ENCODE measurements at places on chromosomes 3 and 15.

GRCh38 chr3:159806412-159806811 lies 182.2 kb upstream of the IL12A start:
- DNase-seq, result no peak

GRCh38 chr15:27683121-27683520 lies 416.0 kb downstream of the OCA2 start:
- DNase-seq, result no peak

DNA sequence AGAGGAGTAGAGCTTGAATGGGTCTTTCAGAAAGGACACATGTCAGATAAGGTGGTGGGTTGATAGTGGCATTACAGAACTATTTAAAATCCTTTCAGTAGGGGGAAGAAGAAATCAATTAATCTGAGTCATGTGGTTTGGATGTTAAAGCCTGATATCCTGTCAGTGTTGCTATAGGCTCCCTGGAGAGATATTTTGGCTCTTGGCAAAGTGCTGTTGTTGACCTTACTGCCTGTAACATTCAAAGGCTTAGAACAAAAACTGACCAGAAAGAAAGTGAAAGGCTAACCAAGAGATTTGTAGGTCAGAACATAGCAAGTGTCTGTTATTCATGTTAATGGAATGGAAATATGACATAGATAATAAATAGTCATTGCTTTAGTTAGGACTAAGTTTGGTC lies 552.9 kb downstream of the DIPK2A start:
- DNase-seq, result no peak

- peak; percentile 70 for DNase-seq
Measured at GRCh38 chr15:60932051-60932915, 296.8 kb downstream of the RORA start.

DNA sequence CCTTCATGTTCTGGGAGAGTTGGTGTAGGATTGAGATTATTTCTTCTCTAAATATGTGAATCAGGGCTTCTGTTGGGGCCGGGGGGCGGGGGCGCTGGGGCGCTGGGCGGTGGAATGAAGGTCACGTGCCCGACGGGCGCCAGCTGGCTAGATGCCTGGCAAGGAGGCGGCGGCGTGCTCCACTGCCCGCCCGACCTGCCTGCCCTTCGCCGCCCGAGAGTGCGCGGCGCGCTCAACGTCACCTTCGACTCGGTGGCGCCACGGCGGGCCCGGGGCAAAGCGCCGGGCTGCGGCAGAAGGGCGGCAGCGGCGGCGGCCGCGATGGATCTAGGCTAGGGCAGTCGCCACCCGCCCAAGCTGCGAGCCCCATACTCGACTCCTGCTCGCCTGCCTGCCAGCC lies 47.0 kb upstream of the LHFPL4 start:
- DNase-seq, result no peak

- DNase-seq, result no peak
Measured at GRCh38 chr3:152318512-152318911, 49.8 kb downstream of the MBNL1 start.

DNA sequence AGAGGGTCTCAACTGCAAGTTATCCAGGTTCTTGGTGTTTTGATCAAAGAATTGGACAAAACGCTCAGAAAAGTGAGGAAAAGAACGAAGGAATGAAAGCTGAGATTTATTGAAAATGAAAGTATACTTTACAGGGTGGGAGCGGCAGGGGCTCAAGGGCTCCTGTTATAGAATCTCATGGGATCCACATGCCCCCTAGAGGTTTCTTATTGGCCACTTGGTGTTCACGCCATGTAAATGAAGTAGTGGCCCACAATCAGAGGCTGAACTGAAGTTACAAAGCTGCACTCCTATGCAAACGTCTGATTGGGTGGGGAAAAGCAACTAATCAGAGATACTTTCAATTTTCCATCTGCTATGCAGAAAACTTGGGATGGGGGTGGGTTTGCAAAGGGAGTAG lies 216.7 kb downstream of the PTPRG start:
- DNase-seq, result no peak

GRCh38 chr3:44477312-44478030 lies at the start of gene ZNF445:
ZNF445 (minus strand) TSS chr3:44477670; CDS start chr3:44455549, 22,121 bp downstream.
- peak; percentile 66 for DNase-seq

DNA sequence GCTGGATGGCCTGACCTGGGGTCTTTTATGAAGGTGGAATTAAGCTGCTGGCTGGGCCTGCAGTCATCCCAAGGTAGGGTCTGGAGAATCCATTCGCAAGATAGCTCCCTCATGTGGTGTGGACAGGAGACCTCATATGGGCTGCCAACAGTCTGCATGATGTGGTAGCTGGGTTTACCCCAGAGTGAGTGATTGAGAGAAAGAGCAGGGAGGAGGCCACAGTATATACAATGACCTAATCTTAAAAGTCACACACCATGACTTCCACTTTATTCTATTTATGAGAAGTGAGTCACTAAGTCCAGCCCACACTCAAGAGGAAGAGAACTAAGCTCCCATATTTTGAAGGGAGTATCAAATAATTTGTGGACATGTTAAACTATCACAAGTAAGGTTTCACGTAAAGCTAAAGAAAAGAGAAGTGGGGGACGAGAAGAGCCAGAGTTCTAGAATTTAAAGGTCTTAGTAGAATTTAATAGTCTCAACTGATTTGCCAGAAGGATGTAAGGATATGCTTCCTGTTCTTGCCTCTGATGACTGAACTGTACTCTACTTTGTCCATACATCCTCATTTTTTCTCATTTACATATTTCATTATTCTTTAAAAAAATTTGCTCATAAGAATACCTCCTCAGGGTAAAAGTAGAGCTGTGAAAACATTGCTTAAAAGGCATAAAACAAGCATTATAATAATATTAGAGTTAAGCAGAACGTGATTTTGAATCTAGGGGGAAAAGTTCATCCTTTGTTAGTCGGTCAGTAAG lies 184.4 kb downstream of the PEX5L start:
- DNase-seq, result peak; percentile 74

GRCh38 chr3:195849322-195850074 lies 37.8 kb upstream of the MUC4 start:
- no peak for DNase-seq

- no peak for DNase-seq
Measured at GRCh38 chr15:41926185-41927056, 32.6 kb upstream of the SPTBN5 start.

DNA sequence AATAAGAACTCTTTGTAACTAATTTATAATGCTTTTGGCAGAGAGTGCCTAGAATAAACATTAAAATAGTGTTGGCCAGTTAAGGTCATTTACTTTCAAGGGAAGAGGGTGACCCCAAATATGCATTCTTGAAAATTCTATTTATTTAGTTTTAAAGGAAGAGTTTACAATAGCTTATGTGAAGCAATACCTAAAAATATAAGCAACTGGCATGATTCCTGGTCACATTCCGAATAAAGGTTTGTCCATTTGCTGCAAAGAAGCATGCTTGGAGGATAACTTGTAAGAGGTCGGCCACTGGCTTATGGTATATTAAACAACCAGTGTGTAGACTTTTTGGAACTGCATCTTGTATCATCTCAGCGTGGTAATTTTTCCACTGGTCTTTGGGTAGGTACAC lies 10.2 kb downstream of the MITF start:
- no peak for DNase-seq

GRCh38 chr3:64422192-64422591 lies 196.9 kb upstream of the PRICKLE2 start:
- no peak for DNase-seq

DNA sequence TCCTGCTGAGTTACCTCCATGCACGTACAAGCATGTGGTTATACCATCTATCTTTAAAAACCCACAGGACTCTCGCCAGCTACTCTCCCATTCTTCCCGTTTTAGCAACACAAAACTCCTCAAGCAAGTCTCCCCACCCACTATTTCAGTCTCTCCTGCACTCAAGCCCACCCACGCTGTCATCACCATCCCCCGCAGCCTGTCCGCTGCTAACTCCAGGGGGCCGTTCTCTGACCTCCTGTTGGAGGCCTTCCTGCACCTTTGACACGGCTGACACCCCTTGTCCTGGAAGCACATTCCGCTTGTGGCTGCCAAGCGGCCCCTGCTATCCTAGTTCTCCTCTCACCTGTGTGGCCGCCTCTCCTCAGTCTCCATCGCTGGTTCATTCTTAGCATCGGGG lies 7.5 kb upstream of the PCSK6 start:
- no peak for DNase-seq

DNA sequence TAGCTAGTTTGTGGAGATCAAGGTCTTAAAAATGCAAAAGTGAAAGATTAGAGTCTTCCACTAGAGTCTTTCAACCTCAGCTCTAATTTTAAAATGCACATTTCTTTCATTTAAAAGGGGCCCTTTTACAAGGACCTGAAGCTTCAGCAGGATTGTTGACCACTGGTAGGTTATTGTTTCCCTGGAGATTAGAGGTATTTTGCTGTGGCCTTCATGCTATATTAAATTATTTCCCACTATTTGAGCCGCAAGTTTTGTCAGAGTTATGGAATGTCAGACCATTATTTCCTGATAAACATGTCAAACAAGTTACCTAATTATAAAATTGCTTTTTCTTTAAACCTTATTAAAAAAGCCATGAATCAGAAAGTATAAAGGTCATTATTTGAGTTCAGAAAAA lies 103.1 kb upstream of the CCNL1 start:
- peak; percentile 67 for DNase-seq

- DNase-seq, result peak; percentile 13
Measured at GRCh38 chr3:181739628-181740027, 27.9 kb downstream of the SOX2 start.

- DNase-seq, result no peak
Measured at GRCh38 chr3:131730581-131730980, 227.8 kb upstream of the MRPL3 start.

DNA sequence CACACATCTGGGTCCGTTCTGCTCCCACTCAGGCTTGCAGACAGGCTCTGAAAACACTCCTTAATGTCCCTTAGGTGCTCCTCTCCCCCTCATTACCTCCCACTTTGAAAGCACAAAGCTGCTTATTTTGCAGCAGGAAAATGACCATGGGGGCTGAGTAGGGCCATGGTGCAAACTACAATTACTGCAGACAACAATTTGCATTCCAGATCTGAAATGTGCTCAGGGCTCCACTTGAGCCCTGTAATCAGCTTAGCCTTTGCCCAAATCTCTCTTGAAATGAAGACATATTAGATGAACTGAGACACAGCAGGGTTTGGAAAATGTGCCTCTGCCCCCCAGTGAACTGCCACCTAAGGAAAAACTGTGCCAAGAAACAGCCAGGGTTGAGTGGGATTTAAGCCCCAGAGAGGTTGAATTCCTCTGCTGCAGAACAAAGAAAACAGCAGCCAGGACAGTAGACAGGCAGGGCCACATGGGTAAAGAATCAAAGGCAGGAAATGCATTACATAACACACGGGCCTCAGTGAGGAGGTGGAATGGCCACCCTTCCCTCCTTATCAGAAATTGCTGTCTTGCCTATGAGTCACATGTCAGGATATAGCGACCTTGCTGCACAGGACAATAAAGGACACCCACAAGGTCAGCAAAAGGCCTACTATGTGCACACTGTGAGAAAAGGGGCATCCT lies 126.8 kb upstream of the ARHGEF3 start:
- DNase-seq, result peak; percentile 43

DNA sequence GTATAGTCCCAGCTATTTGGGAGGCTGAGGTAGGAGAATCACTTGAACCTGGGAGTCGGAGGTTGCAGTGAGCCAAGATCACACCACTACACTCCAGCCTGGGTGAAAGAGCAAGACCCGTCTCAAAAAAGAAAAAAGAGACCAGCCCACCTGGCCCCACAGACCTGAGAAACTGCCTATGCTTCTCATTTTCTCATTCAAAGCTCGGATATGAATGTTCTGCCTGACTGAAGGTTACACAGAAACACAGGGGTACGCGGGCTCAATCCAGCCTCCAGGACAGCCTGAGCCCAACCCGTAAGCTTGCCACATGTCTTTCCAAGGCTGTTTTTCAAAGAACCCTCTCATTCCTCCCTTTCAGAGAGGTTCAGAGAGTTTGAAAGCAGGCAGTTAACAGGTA lies 9.7 kb upstream of the LRRC15 start:
- DNase-seq, result no peak

GRCh38 chr3:187952849-187953248 lies 201.1 kb upstream of the LPP start:
- DNase-seq, result no peak

- DNase-seq, result no peak
Measured at GRCh38 chr15:100714749-100715342, 112.5 kb downstream of the ASB7 start.

GRCh38 chr15:89693696-89694095 lies 3.1 kb downstream of the WDR93 start:
- DNase-seq, result no peak

GRCh38 chr3:31392568-31392967 lies 140.2 kb upstream of the STT3B start:
- no peak for DNase-seq

DNA sequence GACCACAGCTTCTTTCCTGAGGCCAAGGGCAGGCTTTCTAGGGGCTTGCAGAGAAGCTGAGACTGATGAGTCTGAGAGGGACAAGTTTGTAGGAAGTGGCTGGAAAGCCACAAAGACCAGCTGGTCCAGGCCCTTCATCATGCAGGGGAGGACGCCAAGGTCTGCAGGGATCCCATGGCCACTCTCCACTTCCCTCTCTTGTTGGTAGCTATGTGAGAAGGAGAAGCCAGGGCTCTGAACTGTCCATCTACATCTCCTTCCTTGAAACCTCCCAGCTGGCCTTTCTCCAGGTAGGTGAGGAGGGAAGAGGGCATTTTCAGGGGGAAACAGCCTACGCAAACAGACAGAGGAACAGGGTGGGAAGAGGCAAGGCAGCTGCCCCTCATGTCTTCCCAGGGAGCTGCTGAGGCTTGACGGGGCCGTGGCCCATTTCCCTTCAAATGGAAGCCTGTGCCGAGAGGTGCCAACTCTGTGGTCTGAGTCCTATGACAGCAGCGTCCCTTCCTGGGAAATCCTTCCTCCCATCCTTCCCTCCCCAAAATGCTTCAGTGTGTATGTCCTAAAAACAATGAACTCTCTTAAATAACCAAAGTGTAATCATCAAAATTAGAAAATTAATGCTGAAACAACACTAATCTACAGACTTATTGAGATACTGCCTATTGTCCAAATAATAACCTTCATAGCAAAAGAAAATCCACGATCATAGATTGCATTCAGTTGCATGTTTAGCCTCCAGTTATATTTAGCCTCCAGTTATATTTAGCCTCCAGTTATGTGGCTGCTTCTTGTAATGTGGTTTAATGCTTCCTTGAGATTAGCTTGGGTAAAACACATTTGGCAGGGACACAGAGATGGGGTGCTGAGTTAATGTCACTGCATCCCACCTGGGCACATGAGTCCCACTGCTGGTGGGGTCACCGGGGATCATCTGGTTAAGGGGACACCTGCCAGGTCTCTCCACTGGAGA lies 36.0 kb downstream of the GNB5 start:
- DNase-seq, result no peak

- DNase-seq, result no peak
Measured at GRCh38 chr3:62592408-62592807, 219.1 kb upstream of the FEZF2 start.

- DNase-seq, result no peak
Measured at GRCh38 chr15:31799715-31800321, 230.5 kb upstream of the CHRNA7 start.

- DNase-seq, result peak; percentile 13
Measured at GRCh38 chr3:38397320-38397719, 50.7 kb downstream of the XYLB start.
